ENCODE measurements at places on chromosomes 4 and X.

DNA sequence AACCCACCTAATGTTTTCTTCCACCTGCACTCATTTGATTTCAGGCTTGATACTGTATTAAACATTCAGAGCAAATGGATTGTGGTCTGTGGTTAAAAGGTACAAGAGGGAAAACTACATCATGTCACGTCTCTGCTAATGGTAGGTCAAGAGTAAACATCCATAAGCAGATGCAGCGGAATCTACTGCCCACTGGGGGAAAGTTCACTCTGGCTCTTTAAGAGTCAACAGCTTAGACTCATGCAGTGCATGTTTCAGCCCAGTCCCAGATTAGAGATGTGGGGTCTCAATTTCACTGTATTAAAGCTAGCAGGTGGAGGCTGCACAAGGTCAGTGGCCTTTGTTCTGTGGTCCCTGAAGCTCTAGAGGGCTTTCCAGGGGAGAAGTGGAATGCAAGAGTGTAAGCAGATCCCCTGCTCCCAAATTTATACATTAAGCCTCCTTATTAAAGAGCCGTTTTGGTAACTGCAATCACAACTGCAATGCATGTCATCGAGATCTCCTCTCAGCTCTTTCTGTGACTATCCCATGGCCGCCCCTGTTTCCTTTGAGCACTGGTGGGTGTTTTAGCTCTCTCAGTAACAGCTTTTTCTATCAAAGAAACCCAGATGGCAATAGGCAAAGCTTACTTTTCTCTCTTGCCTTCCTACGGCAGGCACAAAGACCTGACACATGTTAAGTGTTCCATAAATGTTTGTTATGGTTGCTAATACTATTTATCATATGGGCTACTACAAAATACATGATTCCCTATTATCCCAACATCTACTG lies 53.4 kb downstream of the LDB2 start:
- no peak for DNase-seq

DNA sequence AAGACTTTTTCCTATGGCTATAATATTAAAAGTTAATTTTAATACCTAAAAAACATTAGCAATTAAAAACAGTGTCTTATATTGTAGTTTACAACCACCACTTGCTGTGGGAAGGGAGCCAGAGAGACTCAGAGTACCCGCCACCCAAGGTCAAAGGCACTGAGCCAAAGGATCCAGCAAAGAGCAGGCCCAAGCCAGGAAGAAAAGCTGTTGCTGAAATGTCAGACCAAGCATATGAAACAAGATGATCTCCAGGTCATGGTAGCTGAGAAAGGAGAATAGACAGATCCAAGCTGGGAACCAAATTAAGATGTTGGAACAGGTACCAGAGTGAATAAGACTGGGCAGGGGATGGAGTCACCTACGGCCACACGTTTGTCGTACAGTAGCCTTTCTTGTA lies 18.8 kb upstream of the ATOH1 start:
- DNase-seq = no peak

DNA sequence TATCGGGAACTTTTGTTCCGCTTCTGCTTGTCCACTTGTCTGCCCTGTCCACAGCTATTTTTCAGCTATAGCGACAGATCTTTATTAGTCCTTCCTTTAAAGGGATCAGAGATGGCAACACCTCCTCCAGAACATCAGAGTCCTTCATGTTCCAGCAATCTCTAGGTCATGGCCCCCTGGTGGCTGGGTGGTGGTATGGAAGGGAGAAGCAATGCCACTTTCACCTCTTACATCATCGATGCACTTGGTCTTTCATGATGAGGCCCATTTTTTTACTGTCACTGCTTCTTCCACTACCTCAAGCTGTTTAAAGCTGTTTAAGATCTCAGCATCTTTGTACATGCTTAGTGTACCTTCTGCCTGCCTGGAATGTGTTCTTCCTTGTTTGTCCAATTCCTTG lies 106.7 kb downstream of the ARHGAP6 start:
- DNase-seq = no peak

DNA sequence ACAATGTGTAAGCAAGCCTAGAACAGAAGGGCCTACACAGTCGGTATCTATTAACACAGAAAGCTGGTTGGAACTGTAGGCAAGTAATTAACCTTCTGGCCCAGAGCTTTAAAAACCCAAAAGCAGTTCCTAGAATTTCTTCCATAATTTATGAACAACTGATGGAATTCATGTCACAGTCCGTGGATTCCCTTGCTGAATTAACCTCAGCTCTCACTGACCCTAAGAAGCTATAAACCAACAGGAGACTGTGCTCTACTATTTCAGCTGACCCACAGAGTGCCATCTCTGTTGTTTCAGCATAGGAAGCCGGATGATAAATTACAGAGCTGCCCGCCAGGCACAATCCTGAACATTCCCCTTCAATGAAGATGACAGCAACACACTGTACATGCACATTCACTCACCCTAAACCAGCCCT lies 157.3 kb downstream of the PRDM5 start:
- no peak for DNase-seq

- DNase-seq = no peak
Observed at GRCh38 chr4:128159967-128160366, 98.9 kb downstream of the LARP1B start.

All from NCI-H1092 (cell line).